ENCODE measurements at places on chromosomes 7 and 10.
A peak's percentile ranks its signal among the peaks of the same experiment; 100 is the strongest.

GRCh38 chr10:7449063-7449695, 38.3 kb upstream of the SFMBT2 start:
- no peak for DNase-seq

GRCh38 chr7:34728156-34728555, 70.1 kb downstream of the NPSR1 start:
- no peak for DNase-seq

GRCh38 chr7:29877196-29877595, 70.9 kb downstream of the WIPF3 start:
- peak; percentile 52 for DNase-seq

DNA sequence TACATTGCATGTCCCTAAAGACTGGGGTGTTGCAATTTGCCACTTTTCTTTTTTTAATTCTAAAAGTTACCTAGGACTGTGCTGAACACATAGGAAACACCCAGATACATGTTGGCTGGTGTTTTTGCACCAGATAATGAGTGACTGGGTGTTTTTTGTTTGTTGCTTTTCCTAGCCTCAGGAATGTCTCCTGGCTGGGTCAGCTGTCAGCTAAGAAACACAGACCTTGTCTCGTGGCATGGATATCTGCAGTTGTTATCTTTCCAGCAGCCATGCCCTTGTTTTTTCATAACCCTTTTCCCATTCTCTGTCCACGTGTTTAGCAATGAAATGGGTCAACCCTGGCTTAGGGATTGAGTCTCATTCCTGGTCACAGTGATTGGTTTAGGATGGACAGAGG, 433.9 kb upstream of the ZMIZ1 start:
- DNase-seq, result no peak

DNA sequence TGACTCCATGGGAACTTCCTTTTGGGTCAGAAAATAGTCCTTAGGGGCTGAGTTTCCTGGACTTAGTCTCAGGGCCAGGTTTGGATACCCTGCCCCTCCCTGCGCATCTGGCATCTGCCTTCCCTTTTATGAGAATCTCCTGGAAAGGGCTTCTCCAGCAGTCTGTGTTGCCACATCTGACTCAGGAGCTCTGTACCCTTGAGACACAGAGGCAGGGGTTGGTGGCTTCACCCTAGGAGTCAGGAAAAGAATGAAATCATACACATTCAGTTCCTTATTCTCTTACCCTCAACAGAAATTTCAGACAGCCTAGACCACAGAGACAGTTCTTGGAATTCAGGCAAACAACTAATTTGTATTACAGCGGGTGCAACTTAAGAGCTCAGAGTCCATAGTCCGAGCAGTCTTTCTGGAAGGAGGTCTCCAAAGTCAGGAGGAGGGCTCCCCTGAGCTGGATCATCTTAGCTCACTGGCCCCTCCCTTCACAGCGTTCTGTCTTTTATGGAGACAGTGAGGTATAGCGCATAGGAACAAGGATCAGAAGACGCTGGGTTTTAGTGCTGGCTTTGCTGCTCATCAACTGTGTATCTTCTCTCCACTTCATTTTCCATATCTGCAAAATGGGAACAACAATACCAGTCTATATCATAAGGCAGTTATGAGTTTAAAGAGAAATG, 3.0 kb upstream of the PLAU start:
- DNase-seq, result no peak

GRCh38 chr10:95363303-95363912, 72.6 kb upstream of the PDLIM1 start:
- peak; percentile 21 for DNase-seq

GRCh38 chr10:128721963-128722445, 595.8 kb upstream of the MKI67 start:
- no peak for DNase-seq

DNA sequence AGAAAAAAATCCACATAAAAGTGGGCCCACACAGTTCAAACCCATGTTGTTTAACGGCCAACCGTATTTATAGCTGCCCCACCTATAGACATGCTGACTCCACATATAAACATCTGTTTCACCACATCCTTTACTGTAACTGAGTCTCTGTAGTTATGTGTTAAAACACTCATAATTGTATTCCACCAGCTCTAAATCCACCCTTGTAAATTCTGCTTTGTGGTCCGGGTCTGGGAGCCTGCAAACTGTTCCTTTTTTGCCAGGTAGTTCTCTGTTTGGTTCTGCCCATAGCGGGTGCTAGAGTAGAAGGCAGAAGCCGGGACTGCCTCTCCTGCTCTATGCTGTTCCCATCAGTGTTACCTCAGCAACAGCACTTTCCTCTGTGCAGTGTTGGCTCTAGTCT, 20.2 kb upstream of the FHIP2A start:
- no peak for DNase-seq

- DNase-seq, result peak; percentile 40
Observed at GRCh38 chr10:125064681-125065492, 95.5 kb downstream of the CTBP2 start.

GRCh38 chr7:25722856-25723255, 429.1 kb upstream of the NFE2L3 start:
- DNase-seq, result peak; percentile 56

DNA sequence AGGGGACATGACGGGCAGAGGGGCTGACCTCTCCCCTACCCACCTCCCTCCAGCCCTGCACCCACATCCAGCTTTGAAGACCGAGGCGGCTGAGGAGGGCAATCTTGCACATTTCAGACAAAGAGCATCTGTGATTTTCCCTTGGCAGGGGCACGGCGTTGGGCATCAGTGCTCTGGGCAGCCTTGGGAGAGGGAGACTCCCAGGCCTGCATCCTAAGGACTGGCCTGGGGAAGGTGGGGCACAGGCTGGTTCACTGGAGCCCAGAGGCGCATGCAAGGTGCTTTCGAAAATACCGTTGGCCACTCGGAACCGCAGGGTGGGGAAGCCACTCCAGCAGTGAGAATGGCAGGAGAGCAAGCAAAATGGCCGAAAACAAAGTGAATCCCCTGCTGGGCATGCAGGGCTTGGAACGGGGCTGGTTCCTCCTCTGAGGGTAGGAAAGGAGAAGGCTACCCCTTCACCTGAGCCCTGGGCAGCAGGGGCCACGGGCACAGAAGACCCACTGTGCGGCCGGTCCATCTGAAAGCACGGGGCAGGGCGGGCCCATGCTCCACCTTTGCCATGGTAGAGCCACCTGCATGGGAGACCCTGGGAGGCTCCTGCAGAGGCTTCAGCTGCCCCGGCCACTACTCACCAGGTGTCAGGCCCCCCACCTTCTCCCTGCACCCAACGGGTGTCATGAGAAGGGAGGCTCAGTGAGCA, 49.8 kb downstream of the EBF3 start:
- DNase-seq, result no peak

DNA sequence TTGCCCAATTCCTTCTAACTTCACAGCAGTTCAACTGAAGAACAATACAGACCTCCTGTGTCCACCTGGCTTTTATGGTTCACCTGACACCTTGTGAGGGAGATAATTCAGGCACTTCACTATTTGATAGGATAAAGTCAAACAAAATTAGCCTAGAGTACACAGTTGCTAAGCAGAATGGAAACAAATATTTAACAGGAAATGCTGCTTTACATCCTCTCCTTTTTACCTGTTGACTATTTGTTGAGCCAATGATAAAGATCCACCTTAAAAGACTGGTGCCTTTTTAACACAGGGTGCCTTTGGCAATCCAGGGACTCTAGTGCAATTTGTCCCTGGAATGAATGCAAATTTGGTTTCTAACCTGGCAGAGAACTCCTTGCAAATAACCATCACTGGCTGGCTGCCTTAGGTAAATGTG, 39.8 kb downstream of the ITPRID1 start:
- DNase-seq, result peak; percentile 88

DNA sequence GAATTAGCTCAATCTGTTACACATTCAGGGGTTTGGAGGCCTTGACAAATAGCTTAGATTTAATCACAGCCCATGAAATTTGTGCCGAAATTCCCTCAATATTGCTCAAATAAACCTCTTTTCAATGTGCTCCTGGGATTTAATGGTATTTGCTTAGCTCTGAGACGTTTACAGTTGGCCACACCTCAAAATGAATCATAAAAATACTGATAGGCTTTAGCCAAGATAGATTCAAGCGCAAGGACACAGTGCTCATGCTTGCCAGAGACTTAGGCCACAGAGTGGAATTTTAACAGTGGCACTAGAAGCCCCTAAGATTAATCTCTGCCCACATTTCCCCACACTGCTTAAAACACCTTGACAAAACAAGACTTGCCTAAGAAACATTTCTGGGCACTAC, 2.3 kb upstream of the SEMA3C start:
- no peak for DNase-seq

- no peak for DNase-seq
Observed at GRCh38 chr10:48333856-48334255, 27.4 kb downstream of the MAPK8 start.

DNA sequence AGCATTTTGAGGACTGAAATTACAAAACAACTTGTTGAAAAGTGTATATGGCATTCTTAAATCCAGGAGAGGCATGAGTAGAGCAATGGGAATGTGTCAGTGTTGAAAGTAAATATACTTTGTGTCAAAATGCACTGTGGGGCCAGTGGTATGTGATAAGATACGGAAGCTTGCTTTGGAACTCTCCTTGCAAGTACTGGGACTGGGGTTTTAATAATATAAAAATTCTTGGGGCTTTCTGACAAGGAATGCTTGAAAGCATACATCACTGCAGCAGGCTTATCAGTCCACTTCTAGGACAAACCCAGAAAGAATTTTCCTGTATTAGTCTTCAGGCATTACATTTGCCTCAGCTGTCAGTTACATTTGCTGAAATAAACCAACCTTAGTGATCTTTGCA, 472.8 kb upstream of the FZD8 start:
- no peak for DNase-seq

- DNase-seq, result no peak
Observed at GRCh38 chr7:138499340-138499739, 39.3 kb downstream of the TRIM24 start.

GRCh38 chr10:59907537-59907917, 1.2 kb upstream of the CCDC6 start:
- DNase-seq, result no peak

DNA sequence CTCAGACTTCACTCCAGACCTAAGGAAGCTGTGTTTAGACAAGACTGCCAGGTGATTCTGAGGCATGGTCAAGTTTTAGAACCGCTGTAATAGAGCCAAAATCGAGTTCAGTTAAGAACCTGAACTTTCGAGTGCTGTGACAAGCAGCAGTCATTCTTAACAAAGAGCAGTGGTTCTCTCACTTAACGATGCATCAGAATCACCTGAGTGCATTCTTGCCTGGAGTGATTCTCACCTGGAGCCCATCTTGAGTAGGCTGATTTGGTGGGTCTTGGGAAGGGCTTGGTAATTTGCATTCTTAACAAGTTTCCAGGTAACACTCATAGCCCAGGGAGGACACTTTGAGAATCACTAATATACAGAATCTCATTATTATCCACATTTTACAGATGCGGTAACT, 44.7 kb downstream of the PLXNA4 start:
- no peak for DNase-seq

- DNase-seq, result no peak
Observed at GRCh38 chr7:141228482-141228881, 154.6 kb downstream of the TMEM178B start.

GRCh38 chr10:17452060-17452841, 2.1 kb downstream of the ST8SIA6 start:
- DNase-seq, result no peak

DNA sequence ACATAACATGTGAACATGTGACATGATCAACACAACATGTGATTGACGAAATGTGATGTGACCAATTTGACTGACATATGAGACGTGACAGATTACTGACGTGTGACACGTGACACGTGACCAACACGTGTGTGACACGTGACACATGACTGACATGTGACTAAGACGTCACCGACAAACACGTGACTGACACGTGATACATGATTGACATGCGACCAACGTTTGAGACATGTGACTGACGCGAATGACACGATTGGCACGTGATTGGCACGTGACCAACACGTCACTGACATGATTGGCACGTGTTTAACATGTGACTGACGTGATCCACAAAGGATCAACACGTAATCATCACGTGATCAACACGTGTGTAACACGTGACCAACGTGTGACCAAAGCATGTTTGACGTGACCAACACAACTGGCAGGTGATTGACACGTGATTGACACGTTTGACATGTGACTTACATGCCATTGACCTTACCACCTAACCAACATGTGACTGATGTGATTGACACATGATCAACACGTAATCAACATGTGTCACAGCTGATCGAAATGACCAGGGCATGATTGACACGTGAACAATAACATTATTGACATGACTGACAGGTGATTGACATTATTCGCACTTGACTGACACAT, 23.7 kb downstream of the CRPPA start:
- no peak for DNase-seq

DNA sequence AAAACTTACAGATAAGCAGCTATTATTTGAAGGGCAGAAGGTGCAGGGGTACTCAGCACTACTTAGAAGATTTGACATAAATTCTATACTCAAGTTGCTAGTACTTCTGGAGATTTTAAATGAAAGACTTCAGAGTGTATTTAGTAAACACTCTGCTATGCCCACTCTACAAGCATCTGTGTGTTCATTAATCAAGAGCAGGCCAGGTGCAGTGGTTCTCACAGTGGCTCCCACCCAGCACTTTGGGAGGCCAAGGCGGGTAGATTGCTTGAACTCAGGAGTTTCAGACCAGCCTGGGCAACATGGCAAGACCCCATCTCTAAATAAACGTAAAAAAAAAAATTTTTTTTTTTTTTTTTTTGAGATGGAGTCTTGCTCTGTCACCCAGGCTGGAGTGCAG, 38.9 kb upstream of the TOMM7 start:
- DNase-seq, result no peak

DNA sequence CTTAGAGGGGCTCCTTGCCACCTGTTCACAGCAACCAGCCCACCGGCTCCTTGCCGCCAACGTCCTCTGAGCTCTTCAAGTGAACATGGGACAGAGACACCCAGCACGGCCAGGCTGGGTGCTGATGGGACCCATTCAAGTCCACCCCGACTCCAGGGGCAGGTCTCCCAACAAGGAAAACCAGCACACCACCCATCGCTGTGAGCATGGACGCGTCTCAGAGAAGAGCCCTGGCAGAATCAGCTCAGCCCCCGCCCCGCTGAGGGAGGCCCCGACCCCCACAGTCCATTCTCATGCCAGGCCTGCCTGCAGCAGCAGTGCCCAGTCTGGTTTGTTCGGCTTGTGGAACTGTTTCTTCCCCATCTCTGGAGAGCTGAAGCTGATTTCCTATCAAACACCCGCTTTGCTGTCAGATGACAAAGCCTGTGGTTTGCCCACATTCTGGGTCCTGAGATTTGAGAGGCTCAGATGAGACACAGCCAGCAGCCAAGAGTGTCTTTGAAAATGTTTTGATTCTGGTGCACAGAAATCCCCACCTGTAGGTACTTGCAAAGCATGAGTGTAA, 216.6 kb downstream of the ZMYND11 start:
- DNase-seq, result no peak

- DNase-seq, result no peak
Observed at GRCh38 chr10:78190051-78190825, 156.6 kb downstream of the RPS24 start.

DNA sequence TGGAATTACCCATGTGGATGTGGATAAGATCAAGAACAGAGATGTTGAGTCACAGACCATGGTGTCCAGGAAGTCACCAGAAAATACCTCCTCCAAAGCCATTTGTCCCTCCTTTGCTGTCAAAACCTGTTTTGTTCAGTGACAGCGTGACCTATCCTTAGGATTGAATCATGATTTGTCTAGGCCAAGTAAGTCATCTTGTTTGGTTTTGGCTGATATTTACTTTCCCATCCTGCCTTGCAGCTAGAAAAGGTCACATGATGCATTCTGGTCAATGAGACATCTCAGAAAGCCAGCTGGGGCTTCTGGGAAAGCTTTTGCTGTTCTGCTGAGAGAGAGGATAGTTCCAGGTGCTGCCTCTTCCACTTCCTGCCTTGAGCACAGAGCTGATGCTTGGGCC, 225.3 kb upstream of the ZMIZ1 start:
- no peak for DNase-seq

- no peak for DNase-seq
Observed at GRCh38 chr7:152759949-152760853, 649 bp downstream of the ACTR3B start.
